ENCODE measurements at places on chromosomes 16 and 17.

DNA sequence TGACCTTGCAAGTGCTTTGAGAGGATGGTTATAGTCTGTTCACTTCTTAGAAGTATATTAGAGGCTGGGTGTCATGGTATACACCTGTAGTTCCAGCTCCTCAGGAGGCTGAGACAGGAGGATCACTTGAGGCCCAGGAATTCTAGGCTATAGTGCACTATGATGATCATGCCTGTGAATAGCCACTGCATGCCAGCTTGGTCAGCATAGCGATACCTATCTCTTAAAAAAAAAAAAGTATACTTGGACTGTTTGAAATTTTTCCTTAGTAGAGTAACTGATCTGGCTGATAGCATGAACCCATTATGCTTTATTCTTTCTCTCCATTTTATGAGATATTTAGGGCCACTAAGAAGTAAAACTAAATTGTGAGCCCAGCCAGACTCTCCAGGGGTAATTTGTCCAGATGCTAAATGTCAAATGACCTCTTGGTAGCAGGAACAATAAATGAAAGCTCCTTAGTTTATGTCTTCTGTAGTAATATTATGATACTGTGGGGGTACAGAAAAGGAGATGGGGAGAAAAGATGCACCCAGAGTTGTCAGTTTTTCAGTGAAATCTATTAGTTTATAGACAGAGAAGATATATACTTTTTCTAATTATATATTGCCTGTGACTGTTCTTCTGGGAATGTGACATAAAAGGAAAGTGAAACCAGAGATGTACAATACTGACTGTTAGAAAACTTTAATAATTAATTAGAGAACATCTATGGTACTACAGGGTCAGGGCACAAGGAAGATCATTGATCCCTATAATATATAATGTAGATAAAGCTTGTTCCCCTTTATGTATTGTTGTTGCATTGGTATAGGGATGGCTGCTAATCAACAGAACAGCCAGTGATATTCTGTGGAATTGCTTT lies 335.3 kb upstream of the TBX2 start:
- no peak for DNase-seq

DNA sequence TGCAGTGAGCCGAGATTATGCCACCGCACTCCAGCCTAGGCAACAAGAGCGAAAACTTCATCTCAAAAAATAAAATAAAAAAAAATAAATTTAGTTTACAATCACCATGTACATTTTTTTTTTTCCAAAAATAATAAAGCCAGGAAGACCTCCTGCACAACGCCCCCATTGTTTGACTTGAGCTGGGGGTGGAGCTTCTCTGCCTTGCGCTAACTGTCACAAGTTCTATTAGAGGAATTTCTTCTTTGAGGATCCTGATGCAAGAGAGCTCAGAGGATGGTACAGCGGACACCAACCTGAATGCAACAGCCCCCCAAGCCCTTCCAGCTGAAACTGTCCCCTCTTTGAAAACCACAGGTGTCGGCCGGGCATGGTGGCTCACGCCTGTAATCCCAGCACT lies 24.9 kb upstream of the CBX4 start:
- DNase-seq: no peak

- no peak for DNase-seq
These were observed 22.5 kb upstream of the NKD1 start for GRCh38 chr16:50525716-50526115.

GRCh38 chr17:82489117-82489516 lies 30.4 kb upstream of the FOXK2 start:
- DNase-seq: no peak

DNA sequence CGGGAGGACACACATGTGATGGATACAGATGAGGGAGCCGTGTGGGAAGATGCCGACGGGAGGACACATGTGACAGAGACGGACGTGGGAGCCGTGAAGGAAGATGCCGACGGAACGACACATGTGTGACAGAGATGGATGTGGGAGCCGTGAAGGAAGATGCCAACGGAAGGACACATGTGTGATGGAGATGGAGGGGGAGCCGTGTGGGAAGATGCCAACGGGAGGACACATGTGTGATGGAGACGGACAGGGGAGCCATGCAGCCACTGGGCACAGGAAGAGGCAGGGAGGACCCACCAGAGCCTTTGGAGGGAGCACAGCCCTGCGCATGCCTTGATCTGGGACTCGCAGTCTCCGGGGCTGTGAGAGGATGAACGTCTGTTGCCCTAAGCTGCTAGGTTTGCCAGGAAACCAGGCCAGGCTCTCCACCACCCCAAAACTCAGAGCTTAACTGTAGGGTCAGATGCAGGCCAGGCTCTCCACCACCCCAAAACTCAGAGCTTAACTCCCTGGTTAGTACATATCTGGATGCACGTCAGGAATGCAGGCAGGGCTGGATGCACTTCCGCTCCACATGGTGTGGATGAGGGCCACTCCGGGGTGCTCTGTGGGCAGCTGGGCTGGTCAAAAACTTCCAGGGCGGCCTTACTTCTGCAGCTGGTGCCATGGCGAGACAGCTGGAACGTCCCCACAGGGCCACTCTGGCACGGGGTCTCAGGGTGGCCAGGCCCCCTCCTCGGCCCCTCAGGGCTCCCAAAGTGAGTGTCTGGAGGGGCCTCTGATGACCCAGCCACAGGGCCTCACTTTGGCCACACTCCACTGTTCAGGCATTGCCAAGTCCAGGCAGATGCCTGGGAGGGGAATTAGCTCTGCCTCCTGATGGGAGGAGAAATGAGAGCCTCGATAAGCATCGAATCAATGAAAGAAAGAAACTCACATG lies 47.7 kb upstream of the ZNF469 start:
- DNase-seq: no peak

DNA sequence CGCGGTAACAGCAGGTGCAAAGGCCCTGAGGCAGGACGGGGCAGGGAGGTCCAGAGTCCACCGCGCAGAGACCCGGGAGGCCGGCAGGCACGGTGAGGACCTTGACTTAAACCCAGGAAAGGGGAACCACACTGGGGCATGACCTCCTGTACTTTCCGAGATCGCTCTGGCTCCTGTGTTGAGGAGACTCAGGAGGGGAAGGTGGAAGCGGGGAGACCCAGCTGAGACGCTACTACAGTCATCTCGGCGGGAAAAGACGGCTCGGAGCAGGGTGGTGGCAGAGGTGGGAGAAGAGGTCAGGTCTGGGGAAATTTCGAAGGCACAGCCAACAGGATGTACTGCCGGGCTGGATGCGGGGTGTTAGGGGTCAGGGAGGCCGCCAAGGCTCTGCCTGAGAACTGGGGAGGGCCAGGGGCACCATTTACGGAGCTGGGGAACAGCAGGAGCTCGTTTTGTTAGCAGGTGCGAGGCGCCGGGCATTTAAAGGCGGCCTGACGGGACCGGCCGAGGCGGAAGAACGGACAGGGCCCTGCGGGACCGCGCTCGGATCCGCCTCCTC lies 22.3 kb downstream of the NPTX1 start:
- no peak for DNase-seq

DNA sequence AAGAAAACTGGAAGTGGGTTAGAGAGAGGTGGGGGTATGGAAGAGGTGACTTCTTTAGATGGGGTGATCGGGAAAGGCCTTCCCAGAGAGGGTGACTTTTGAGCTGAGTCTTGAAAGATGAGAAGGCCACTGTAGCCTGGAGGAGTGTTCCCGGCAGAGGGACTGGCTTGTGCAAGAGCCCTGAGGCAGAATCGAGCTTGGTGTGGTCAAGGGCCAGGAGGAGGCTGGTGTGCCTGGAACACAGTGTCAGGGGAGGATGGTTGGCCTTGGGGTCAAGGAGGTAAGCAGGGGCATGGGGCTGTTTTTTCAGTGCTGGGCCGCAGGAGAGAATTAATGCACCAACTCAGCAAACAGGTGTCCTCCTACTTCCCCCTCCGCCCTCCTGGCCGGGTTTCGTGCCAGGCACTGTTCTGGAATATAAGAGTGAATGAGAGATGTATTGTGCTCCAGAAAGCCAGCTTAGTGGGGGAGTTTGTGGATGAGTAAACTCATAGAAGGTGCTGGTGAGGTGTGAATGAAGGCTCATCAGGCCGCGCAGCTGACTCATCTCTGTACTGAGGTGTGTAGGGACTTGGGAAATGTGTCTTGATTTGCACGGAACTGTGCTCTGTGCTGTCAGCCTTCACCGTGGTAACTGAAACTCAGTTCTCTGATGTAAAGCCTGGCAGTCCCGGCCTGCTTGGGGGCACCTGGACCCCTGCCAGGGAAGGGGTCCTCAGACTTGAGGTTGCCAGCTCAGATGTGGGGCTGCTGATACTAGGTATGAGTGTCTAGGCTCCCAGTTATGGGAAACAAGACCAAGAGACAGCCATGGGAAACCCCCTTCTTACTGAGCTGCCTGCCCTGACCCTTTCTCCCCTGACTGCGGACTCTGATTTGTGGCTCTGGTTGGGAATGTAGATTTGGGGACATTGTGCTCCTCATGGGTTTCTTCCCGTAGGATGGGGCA lies 15.3 kb downstream of the KSR1 start:
- DNase-seq: no peak

DNA sequence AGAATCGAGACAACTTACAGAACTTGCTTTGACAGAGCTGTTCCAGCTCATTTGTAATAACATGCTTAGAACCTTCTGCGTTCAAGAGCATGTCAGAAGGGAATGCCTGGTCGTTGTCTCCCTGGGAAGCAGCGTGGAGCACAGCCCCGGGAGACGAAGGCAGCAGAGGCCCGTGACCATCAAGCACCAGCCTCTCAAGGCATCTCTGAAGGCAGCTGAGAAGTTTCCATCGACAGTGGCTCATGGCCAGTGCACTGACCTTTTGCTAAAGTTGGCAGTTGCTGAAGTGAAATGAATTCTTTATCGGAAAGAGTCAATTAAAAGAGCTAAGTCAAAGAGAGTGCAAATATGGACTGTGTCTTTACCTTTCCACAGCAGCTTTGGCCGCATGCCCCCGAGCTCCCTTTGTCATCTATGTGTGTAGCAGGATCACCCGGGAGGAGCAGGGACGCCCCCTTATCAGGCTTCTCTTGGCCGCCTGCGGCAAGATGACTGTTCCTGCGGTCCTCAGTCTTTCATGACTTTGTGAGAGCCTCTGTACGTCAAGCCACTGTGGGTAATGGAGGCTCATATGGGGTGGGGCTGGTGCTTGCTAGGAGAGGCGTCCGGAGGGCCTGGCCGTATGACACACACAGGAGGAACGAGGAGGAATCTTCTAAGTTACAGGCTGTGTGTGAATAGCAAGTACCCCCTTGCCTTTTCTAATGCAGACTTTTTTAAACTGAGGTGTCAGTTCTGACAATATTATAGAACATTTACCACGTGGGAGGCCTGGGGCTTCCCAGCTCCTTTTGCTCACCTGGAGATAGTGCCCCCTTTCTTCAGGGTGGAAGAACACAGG lies 54.2 kb downstream of the LDHD start:
- no peak for DNase-seq

DNA sequence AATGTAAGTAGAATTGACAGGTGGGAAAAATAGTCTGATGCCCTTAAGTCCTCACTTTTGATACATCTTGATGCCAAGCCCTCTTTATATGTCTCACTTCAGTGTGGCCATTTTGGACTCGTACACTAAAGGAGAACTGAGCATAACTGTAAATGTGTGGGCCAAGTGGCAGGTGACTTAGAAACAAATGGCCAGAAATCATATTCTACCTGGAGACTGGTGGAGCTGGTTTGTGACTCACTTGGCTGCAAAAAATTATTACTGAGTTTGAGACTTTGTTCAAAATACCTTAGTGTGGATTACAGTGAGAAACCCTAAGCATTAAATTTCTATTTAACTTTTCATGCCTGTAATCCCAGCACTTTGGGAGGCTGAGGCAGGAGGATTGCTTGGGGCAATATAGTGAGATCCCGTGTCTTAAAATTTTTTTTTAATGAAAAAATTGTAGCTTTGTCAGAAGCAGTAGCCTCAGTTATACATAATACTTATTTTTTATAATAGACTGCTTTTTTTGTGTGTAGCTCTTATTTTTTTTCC lies 5.0 kb downstream of the HAPSTR1 start:
- no peak for DNase-seq

GRCh38 chr17:50955667-50956120 lies 89.5 kb upstream of the TOB1 start:
- no peak for DNase-seq

GRCh38 chr16:69435977-69436820 lies 11.8 kb downstream of the CYB5B start:
- no peak for DNase-seq

GRCh38 chr17:72588961-72589360 lies 468.1 kb downstream of the SOX9 start:
- no peak for DNase-seq

GRCh38 chr16:47592232-47592631 lies 131.1 kb downstream of the PHKB start:
- DNase-seq: no peak

- no peak for DNase-seq
These were observed 1837.7 kb downstream of the TP53TG3F start for GRCh38 chr16:35296962-35297653.

DNA sequence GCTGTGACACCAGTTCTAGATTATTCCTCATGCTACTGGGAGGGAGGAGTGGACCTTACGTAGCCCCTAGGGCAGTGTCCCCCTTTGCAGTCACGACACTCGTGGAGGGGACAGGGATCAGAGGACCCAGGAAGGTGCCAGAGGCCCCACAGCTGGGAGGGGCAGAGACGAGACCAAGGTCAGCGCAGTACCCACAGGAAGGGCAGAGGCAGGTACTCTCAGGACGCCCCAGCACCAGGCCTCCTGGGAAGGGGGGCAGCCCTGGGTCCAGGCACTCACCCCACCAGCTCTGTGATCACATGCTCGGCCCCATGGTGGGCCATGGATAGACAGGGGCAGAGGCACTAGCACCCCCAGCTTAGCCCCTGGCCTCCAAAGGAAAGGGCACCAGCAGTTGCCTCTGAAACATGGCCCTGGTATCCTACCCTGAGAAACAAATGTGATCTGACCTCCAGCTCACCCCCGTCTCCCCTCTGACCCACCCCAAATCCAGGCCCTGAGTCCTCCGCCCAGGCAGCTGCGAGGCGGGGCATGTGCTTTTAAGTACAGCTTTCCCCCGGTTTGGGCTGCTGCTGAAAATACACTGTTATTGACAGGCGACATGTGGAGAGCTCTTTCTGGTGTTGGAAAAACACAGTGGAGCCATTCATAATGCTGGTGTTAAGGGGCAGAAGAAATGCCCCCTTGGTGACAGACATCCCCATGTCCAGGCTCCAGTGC lies 361.9 kb downstream of the C16orf95 start:
- no peak for DNase-seq

DNA sequence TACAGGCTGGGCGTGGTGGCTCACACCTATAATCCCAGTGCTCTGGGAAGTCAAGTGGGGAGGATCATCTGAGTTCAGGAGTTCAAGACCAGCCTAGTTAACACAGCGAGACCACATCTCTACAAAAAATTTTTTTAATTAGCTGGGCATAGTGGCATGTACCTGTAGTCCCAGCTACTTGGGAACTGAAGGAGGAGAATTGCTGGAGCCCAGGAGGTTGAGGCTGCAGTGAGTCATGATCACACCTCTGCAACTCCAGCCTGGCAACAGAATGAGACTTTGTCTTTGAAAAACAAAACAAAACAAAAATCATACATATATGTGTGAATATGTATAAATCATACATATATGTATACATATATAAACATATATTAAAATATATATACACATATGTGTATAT lies 54.1 kb upstream of the MARCHF10 start:
- no peak for DNase-seq

Data from progenitor cell of endocrine pancreas (in vitro differentiated cells).